ENCODE measurements at places on chromosomes 1 and 21.
A peak's percentile ranks its signal among the peaks of the same experiment; 100 is the strongest.

GRCh38 chr1:99768524-99769245 is 2.2 kb upstream of the FRRS1 start:
- DNase-seq: no peak

DNA sequence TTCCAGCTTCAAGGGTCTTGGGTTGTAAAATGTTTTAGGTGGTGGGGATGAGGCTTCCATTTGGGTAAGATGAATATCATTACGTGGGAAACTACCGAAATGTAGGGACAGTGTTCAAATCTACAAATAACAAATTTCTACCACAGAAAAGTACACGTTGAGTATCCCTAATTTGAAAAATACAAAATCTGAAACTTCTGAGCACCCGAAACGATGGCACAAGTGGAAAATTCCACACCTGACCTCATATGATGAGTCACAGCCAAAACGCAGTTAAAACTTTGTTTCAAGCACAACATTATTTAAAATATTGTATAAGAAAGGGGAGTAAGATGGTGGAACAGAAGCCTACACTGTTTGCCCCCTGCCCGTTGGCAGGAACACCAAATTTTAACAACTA is 8.8 kb upstream of the HENMT1 start:
- no peak for DNase-seq

DNA sequence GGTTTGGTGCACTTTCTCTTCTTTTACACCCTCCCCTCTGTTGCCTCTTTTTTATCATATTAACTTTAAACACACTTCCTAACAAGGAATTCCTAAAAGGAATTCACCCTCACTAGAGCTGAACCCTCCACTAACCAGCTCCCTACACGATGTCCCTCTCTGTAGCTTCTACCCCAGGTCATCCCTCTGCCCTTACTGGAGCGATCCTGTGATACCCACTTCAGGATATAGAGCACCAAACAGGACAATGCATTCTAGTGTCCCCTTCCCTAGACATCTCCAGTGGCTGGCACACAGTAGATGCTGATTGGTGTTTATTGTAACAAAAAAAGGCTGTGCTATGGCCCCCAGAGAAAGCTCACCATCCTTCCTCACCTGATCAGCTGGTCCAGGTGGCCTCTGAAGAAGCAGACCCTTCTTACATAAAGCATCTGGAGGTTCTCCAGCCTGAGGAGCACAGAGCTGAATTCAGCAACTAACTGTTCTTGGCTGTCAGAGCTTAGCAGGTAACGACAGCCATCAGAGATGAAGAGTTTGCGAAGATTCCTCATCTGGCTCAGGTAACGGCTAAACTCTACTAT is 1.4 kb downstream of the PRAMEF18 start:
- DNase-seq: no peak

GRCh38 chr1:30603081-30603858 is 120.1 kb downstream of the MATN1 start:
- no peak for DNase-seq

DNA sequence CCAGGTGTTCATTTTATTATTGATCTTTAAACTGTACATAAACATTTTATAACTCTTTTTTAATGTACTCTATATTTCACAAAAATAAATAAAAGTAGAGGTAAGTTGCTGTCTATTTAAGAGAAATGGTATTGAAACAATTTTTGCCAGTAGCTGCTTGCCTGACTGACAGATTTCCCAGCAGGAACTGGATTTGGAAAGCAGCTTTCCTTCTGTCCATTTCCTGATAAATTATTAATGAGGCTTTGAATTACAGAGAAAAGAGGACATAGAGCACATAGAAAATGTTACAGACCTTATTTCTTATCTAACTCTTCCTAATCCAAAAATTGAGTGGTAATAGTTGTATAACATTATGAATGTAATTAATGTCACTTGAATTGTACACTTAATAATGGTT is 79.7 kb upstream of the BCL10 start:
- no peak for DNase-seq

DNA sequence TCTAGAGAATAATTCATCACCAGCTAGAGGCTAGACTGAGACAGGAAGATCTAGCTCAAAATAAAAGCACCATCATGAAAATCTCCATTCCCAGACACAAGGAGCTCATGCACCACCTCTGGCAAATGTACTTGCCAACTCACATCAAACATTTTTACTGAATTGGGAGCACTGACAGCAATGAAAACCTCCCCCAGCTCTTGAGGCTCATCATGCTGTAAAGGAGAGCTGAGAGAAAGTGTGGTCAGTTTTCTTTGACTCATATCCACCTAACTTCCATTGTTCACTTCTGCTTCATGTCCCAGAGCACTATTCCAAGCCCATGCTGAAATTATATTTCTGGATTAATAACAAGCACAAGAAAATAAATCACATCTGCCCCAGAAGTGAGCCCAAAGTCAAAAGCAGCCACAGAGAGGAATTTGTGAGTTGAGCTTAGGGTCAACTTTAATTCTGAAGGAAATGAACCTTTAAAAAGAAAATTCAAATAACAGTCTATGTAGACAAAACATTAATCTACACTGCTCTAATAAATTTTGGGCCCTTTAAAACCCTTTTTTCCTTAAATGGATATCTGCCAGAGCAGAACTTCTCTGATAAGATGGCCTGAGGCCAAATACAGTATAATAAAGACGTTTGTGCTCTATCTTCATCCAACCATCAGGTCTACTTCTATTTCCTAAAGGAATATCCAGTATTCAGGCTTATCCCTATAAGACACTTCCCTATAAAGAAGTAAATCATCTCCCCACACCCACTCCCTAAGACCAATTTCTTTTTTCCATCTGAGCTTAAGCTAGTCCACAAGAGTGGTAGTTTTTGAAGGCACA is 85.9 kb upstream of the ADAM30 start:
- no peak for DNase-seq

DNA sequence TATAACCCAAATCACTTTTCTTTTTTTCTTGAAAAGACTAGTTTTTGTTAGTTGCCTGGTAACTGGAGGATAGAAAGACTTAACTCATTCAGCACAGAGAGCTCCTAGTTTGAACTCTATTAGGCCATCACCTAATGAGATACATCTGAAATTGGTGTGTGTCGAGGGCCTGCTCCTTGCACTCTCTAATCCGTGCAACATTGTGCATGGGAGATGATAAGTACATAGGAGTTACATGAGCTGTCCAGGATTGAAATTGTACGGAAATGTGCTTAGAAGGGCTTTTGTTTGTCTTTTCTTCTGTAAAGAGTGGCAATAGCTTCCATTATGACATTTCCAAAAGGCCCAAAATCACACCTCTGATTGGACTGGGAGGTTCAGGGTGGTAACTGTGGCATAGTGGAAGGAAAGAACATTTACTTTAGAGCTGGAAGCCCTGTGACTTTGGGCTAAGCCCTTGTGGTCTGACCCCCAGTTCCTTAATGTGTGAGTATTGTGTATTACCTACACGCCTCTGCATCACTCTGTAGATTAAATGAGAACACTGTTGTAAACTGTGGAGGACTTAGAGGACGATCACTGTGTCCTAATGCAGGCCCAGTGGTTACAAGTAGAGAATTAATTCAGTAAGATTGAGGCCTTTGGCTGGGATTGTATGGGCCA is 71.2 kb downstream of the FGGY start:
- no peak for DNase-seq

DNA sequence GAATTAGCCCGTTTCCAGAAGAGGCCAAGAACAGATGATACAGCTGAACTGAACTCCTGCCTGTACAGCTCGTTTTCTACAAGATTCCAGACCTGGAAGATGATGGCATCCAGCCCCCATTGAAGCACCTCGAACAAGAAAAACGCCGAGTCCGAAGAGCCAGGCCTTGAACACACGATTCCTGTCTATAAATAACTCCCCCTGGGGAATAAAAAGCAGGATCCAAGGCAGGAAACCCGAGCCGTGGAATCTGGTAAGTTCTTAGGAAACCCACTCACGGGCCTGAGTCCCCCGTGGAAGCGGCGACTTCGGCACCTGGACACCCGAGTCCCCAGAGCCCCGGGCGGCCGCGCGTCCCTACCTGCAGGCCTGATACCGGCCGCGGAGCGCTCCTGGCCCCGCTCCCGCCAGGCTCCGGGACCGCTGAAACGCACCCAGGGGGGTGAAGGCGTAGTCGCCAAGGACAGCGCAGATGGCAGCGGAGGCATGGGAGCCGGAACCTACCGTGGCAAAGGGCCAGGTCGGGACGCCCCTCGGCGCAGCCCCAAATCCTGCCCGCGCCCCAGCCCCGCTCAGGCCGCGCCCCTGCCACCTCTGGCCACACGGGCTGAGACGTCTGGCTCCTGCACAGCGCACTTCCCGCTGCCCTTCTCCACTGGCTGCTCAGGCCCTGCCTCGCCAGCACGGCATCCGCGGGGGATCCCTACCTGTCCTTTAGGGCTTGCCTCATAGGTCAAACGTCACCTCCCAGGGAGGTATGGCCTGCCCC is 14.0 kb upstream of the HLCS start:
- no peak for DNase-seq

DNA sequence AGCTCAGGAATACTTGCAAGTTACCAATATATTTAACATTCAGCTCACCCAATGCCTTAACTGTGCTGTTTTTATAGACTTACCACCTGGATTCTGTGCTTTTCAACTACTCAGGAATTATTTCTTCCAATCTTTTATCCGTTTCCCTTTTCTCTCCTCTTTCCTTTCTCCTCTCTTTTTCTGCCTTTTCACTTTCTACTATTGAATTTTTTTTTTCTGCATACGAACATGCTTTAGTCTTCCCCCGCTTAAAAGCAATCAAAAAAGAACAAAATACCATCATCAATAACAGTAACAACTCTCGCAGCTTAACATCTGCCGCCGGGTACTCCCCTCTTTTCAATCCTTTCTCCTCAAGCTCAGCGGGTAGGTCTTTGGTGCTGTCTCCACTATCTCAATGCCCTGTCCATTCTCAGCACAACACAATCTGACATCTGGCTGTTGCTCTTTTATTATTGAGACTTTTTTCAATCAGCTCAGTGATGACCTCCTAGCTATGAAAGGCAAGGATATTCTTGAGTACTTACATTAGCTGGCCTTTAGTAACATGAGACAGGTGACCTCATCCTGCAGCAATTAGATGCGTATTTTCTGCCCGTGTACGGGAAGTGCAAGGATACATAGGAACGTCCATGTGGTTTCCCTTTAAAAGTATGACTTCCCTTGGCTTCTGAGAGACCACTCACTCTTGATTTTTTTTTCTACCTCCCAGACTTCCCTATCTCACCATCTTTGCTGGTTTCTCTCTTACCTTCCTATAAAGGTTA is 40.2 kb upstream of the SIPA1L2 start:
- no peak for DNase-seq

GRCh38 chr21:24045775-24046215 is 1561.5 kb downstream of the MRPL39 start:
- peak; percentile 43 for DNase-seq

DNA sequence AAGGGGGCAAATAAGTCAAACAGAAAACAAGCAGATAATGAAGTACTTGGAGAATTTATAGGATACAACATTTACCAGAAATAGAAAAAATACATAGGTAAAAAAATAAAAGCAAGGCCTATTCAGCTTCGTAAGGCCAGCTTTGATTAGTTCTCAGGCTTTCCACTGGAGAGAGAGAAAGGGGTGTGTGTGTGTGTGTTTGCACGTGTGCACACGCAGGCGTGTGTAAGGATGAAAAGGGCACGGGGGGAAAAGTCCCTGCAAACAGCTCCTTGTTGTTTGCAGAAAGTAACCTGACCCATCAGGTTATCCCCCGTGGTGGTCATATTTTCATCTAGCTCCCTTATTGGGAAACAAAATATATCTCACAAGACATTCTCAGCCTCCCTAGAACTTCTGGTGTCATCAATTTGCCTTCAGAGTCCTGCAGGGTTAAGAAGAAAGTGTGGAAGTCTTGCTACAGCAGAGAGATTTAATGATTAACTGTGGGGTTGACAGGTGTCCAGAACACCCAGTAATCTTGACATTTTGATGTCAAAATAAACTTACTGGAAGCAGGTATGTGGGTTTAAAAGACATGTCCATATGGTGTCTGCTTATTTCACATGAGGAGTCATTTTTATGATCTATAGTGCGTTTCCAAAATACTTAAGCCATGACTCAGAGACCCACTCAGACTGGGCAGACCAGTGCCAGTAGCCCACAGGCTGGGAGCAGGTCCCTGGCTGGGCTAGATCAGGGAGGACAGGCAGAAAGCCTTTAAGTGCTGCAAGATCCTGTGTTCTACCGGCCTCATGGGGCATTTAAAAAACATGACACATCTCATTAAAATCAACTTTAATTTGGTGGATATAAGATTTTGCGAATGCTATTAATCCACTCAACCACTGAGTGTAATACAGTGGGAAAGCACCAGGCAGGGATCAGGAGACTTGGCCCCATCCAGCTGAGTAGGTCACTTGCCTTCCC is 487.6 kb upstream of the CAMK1G start:
- DNase-seq: no peak

GRCh38 chr1:146010126-146010738 is 11.3 kb downstream of the HJV start:
- no peak for DNase-seq

DNA sequence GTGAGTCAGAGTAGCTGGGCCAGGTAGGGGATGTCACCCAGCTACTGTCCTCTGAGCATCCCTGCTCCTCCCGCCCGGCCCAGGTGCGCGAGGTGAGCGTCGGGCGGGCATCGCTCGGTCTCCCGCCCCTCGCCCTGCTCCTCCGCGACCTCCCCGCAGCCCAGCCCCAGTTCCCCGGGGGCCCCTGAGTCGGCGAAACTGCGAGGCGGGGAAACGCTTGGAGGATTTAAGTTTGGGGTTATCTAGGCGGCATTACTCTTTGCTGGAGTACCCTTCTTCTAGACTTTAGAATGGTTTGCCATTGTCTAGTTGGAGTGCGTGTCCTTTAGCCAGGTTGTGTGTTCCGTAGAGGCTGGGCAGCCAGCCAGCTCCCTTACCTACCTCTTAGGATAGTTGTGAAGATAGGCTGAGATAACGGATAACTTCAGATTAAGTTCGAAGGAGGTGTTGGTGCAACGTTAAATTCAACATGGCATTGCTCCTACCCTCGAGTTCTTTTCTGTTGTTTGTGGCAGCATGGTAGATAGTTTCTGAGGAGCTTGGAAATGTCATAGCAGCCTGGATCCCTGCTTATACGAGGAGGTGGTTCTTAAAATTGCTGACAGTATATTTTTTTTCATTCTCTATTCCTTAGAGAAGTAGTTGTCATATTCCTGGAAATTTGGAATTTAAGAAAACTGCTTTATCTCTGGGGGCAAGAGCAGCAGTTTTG is 697 bp downstream of the AGO3 start:
- DNase-seq: peak; percentile 22

GRCh38 chr1:33150522-33150921 is 31.3 kb downstream of the TRIM62 start:
- DNase-seq: no peak

DNA sequence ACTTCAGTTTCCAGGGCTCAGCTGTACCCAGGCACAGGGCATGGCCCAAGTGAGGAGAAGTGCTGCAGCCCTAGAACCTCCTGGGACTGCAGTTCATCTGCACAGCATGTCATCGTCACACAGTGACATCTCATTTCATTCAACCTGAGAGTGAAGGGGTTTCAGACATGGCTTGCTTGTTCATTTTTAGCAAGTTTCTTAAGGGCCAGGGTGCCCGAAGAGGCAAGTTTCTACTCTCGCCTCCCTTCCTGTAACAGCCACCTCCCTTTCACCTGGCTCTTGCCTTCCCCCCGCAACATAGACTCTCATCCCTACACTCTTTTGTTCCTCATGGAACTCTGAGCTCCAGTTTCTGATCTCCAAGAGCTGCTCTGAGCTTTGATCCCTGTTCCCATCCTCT is 108.1 kb downstream of the C1orf21 start:
- DNase-seq: no peak

Data from lung microvascular endothelial cell (primary cell).